ENCODE measurements at places on chromosomes 2 and 18.

- no peak for DNase-seq
Measured at GRCh38 chr2:85110991-85111560, 22.1 kb upstream of the TCF7L1 start.

DNA sequence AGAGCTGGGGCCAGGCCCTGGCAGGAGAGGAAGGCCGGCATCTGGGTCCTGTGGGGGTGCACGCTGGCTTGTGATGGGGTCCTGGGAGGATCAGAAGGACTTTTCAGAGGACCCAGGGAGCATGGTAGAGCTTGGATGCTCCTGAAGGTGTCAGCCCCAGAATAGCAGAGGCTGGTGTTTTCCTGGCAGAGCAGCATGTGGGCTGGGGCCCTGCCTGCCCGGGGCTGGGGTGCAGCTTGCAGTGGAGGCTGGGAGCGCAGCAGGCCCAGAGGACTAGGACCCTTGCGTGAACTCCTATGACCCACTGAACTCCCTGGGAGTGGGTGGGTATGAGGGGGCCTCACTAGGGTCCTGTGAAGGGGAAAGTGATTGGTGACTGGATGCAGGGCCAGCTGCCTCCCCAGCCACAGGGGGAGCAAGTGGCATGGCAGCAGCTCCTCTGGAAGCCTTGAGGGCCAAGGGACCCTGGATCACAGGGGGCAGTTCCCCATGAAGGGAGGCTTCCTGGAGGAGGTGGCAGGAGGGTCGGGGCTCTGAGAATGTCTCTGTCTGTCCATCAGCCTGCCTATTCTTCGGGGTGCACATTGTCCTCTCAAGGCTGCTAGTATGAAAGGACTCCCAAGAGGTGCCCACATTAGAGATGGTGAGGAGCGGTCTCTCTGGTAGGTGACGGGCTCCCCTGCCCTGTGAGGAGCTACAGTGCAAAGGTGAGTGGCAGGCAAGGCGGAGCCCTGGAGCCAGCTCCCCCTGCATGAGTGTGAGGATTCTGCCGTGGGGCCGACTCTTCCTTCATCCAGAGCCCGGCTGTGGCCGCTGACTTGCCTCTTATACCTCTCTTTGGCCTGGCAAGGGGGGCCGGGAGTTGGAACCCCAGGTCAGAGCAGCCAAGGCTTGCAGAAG lies 249.0 kb downstream of the DYSF start:
- DNase-seq, result no peak

DNA sequence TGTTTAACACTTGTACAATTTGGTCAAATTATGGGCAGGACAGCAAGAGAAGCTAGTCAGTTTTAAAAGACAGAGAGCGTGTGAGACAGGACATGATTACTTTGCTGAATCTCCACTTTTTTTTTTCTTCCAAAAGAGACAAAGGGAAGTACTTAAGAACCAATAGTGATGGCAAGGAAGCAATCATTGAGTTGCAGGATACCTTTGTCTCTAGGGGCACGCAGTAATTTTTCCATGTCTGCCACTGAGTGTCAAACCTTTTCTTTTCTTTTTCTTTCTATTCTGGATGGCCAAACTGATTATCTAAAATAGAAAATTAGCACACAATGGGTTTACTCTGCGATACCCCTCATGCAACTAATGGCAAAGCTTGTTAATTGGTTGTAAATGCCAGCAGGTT lies 533.0 kb downstream of the PLCL1 start:
- DNase-seq, result no peak

GRCh38 chr18:46468426-46469180 lies 188.4 kb downstream of the LOXHD1 start:
- DNase-seq, result no peak

GRCh38 chr2:10193851-10194820 lies 71.6 kb downstream of the RRM2 start:
- no peak for DNase-seq

GRCh38 chr2:2779727-2780126 lies 448.7 kb upstream of the MYT1L start:
- no peak for DNase-seq

- DNase-seq, result no peak
Measured at GRCh38 chr2:52404866-52405265, 1362.7 kb upstream of the CHAC2 start.

DNA sequence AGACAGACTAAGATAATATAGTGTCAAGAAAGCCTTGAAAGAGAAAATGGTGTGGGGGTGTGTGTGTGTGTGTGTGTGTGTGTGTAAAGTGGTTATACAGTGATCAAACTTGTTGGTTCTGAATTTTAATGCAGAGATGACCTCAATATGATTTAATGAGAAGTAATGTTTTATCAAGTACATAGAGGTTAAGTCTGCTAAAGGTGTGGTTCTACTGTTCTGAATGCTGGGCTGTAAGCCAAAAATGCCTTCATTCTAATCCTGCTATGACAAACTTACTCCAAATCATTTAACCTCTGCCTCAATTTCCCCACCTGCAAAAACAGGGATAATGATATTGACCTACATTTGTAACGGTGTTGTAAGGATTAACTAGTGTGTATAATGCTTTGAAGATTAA lies 87.9 kb downstream of the WDPCP start:
- DNase-seq, result no peak

GRCh38 chr2:3465844-3466481 lies 53.4 kb downstream of the ADI1 start:
- DNase-seq, result peak; percentile 76

GRCh38 chr2:10256031-10256514 lies 46.6 kb upstream of the HPCAL1 start:
- DNase-seq, result no peak

GRCh38 chr2:105553538-105554196 lies 154.8 kb upstream of the FHL2 start:
- DNase-seq, result no peak

- no peak for DNase-seq
Measured at GRCh38 chr18:58453913-58454317, 175.0 kb downstream of the ALPK2 start.

GRCh38 chr2:175567435-175568061 lies 386.0 kb upstream of the ATP5MC3 start:
- no peak for DNase-seq

DNA sequence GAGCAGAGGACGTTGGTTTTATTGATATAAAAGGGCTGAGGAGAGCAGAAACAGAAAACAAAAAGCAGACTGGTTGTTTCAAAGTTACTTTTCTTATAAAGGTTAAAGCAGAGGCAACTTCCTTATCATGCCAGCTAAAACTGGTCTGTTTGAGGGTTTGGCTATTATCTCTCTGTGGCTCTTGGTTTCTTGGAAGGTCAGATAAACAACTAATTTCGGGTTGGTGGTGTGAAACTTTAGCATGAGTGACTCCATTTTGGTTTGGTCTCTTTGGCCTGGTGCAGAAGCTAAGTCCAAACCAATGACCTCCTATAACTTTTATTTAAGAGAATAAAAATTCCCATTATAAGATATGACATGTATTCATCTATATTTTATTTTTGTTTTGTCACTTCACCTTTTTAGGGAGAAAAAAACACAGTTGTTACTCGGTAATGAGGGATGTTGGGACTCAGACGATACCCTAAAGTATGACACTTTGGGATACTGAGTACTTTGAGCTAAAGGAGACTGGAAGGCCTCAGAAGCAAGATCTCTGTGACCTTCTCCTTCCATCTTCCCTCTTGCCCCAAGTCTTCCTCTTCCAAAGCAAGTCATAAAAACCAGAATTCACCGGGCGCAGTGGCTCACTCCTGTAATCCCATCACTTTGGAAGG lies 23.3 kb downstream of the TNFAIP6 start:
- DNase-seq, result no peak

GRCh38 chr2:15506229-15506819 lies 54.8 kb downstream of the NBAS start:
- no peak for DNase-seq

DNA sequence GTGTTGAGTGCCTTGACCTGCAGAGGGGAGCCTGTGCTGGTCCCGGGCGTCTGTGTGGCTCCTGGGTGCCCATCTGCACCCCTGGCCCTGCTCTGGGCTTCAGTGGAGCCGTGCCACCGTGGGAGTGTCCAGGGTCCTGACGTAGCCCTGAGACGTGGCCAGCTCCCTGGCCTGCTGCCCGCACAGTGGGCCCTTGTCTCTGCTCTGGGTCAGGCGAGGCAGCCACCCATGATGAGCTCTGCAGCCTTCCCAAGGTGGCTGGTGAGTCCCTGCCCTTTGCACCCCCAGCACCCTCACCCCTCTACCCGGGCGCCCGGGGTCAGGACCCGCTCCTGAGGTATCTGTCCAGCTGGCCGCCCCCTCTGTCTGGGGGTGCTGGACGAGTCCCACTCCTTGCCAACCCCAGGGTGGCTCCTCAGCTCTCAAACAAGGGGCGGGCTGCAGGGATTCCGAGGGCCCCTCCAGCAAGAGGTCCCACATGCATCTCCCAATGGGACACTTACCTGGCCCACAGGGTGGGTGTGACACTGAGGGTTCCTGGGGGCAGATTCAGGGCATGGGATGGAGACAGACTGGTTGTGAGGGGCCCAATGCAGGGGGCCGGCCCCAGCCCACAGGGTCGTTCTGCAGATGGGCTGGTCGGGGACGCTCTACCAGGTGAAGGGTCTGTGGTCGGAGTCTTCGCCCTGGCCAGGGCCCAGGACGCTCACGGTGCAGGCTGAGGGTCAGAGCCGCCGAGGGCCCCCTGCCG lies 2.4 kb downstream of the NEU4 start:
- no peak for DNase-seq

DNA sequence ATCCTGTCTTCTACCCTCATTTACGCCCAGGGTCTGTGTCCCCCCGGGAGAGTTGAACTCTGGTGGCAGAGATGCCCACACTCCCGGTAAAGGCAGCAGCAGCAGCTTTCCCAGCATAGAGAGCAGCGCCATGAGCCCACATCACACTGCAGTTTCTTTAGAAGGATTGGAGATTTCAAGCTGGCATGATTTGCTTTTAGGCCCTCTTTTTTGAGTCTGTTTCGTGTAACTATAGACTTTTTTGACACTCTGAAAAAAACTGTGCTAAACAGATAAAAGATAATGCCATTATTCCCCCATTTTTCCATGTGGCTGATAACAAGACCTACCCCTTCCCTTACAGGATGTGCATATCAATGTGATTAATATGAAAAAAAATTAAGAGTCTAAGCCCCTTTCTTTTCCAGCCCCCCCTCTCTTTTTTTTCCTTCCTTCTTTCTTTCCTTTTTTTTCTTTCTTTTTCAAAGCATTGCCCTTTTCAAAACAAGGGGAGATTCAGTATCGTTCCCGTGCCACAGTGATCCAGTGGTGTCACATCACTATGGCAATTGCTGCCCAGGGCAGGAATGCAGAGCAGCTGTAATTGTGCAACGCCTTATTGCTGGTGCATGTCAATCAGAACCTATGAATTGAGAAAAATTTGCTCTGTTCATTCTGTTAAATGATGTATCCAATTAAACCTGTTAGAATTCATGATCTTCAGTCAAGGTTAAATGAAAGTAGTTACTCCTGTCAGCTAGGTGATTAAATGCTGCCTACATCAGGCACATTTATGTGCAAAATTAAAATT lies 104.5 kb downstream of the CDCA7 start:
- no peak for DNase-seq

- no peak for DNase-seq
Measured at GRCh38 chr2:8263901-8264300, 418.0 kb upstream of the ID2 start.

GRCh38 chr2:186639939-186640338 lies 50.1 kb downstream of the ITGAV start:
- DNase-seq, result no peak

- DNase-seq, result no peak
Measured at GRCh38 chr2:100625717-100626116, 62.9 kb downstream of the PDCL3 start.

- DNase-seq, result no peak
Measured at GRCh38 chr2:223042704-223043118, 9.3 kb upstream of the KCNE4 start.

- peak; percentile 10 for DNase-seq
Measured at GRCh38 chr2:222561817-222562645, 93.9 kb downstream of the FARSB start.

DNA sequence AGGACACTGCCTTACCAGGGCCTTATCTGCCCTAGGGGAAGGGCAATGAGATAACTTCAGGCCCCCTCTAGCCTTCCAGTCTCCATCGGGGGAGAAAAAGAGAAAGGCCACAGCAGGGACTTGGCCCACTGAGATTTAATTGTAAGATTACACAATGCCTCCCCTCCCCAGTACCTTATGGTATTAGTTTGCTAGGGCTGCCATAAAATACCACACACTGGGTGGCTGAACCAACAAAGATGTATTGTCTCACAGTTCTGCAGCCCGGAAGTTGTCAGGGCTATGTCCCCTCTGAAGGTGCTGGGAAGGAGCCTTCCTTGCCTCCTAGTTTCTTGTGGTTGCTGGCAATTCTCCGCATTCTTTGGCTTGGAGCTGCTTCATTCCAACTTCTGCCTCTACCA lies 34.8 kb upstream of the SPATA3 start:
- no peak for DNase-seq

GRCh38 chr2:33489835-33490431 lies 13.5 kb downstream of the RASGRP3 start:
- no peak for DNase-seq

DNA sequence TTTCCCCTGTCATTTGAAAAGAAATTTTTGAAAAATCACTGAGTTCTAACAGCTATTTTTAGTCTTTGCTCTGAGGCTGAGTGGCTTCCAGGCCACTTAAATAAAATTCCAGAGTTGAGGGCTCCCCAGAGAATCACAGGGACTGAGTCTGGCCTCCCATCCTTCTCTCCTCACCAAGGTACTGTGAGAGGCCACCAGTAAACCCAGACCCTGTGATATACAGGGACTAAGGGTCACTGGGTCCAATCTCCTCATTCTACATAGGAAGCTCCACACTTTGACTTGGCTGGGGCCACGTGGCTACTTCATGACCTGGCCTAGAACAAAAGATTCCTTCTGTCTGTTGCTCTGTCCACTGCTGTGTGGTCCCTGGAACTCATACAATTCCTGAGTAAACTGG lies 123.2 kb upstream of the CDCA7 start:
- no peak for DNase-seq

GRCh38 chr2:174485788-174486562 lies 854 bp downstream of the GPR155 start:
- peak; percentile 10 for DNase-seq

- no peak for DNase-seq
Measured at GRCh38 chr18:79755496-79756142, 42.1 kb upstream of the KCNG2 start.

- DNase-seq, result no peak
Measured at GRCh38 chr18:686339-687111, 25.9 kb downstream of the ENOSF1 start.

DNA sequence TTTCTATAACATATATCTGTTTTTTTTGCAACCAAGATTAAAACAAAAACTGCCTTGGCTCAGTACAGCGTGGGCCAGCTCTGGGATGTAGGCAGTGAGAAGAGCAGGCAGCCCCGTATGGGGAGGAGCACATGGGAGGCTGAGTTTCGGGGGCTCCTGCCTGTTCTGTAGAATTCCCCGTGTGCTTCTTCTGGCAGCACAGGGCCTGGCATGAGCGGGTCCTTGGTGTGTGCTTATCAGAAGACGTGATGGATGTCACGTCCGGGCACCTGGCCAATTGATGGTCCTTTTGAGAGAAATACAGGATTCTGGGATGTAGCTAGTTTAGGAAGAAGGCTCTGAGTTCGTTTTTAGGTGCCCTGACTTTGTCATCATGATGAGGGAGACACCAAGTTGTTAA lies 16.2 kb downstream of the IMPA2 start:
- DNase-seq, result no peak

All from H54 (cell line).